ENCODE measurements at places on chromosomes 12 and 14.
A peak's percentile ranks its signal among the peaks of the same experiment; 100 is the strongest.

GRCh38 chr12:46207644-46208043 is 61.2 kb downstream of the SLC38A1 start:
- no peak for DNase-seq
- H3K4me3 ChIP-seq: no peak overlapping the region
- peaks cover 49% of the 10 kb centered on the region for H3K4me1 ChIP-seq
- no peaks in the 10 kb centered on the region for H3K27me3 ChIP-seq
- H3K27ac ChIP-seq: no peak overlapping the region
- H3K36me3 ChIP-seq: peaks cover 29% of the 10 kb centered on the region

DNA sequence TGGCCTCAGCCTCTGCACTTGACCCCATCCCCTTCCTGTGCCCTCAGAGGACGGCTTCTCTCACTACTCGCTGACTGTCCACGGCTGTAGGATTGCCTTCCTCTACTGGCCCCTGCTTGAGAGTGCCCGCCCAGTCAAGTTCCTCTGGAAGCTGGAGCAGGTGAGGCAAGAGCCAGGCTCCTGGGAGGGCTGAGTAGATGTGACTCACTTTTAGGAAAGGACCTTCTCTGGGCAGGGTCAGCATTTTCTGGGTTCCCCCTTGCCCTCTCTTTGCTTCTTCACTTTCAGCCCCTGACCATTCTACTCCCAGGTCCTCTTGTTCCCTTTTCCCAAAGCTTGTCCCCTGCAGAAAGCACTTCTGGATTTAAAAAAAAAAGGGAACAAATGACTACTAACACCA is 7.7 kb downstream of the CLSTN3 start:
- H3K36me3 ChIP-seq: no peaks in the 10 kb centered on the region
- no peaks in the 10 kb centered on the region for H3K4me1 ChIP-seq
- DNase-seq: no peak
- H3K27me3 ChIP-seq: no peaks in the 10 kb centered on the region

- peak overlapping the region; percentile 55 for H3K27ac ChIP-seq
- no peaks in the 10 kb centered on the region for H3K36me3 ChIP-seq
- no peaks in the 10 kb centered on the region for H3K27me3 ChIP-seq
- H3K4me3 ChIP-seq: no peak overlapping the region
These were observed 36.8 kb upstream of the PLEKHG6 start for GRCh38 chr12:6273541-6274230.

DNA sequence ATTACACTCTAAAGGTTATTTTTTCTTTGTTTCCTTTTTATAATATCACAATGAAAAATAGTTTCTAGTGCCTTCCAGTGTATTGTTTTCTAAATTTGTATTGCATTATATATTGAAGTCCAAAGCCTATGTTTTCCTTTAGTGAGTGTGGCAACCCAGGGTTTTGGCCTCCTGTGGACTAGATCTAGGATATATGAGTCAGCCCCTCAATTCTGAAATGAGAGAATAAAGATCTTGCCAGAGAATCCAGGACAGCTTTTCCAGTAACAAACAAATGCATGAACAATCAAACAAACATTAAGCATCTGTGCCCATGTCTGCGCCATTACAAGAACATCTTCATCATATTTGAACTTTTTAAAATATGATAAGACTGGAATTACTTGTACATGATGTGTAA is 70.7 kb upstream of the SSTR1 start:
- no peak overlapping the region for H3K4me3 ChIP-seq
- no peak for DNase-seq
- H3K27me3 ChIP-seq: no peaks in the 10 kb centered on the region
- H3K27ac ChIP-seq: no peak overlapping the region
- no peaks in the 10 kb centered on the region for H3K36me3 ChIP-seq
- no peaks in the 10 kb centered on the region for H3K4me1 ChIP-seq

DNA sequence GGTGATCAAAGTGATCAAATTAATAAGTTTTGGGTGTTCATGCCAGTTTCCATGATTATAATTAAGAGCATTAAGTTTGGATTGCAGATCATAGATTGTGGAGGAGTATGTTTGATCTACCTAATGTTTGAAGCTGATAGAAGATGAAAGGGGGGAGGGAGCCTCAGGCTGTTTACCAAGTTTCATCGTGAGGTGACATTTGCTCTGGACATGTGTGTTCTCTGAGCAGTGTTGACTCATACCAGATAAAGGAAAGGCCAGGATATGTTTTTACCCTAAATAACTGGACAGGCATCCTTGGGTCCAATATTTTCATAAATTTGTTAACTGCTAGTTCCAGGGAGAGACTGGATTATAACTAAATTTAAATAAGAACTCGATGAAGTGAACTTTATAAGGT is 3.5 kb upstream of the SEL1L start:
- H3K27ac ChIP-seq: no peak overlapping the region
- H3K4me1 ChIP-seq: no peaks in the 10 kb centered on the region
- no peaks in the 10 kb centered on the region for H3K27me3 ChIP-seq
